Central memory CD8-positive, alpha-beta T cell (primary cell): ENCODE measurements at places on chromosomes 5 and 9.

GRCh38 chr5:126871441-126871840, 94.5 kb downstream of the LMNB1 start:
- no peak for DNase-seq

DNA sequence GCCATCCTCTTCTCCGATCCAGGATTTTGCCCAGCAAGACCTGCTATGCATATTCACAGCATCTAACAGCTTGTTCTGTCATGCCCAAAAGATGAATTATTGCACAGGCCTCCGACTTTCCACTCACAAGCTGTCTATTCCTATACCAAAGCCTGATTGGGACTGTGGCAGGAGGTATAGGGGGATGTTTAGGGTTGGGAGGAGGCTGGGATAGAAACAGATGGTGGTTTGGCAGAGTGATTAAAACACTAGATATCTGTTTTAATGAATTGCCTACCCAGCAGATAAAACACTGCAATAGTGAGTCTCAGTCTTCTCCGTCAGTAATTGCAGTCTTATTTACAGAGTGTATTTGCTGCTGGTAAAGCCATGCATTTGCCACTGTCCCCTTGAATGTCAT, 215.3 kb downstream of the TLR4 start:
- no peak for DNase-seq

DNA sequence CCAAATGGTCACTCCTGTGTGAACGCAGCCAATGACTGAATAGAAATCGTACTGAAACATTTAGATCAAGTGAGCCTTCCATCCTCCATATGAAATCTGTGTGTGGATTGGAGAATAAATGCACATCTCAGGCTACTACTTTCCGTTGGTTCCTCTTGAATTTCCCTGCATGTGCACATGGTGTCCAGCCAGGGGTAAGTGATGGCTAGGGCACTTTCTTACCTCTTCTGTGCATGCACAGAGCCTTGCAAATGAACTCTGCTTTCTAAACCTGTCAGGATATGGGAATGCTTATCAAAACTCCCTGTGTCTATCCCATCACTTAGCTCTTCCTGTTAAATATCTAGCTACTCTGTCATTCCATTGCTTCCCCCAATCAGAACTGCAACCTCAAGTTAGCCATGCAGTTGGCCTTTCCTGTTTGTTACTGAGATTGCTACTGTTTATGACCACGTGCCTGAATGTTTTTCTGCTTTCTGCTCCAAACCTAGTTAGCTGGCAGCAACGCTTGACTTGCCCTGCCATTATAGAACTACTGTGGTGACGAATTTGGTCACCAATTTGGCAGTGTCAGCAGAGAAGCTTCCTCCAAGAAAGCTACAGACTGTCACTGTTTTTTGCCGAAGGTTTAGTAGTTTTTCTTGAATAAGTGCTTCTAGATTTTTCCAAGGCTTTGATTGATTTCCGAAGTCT, 661.6 kb downstream of the LRRC70 start:
- DNase-seq, result no peak

- DNase-seq, result no peak
Measured at GRCh38 chr5:110916381-110917049, 155.0 kb upstream of the TSLP start.

- DNase-seq, result no peak
Measured at GRCh38 chr5:45038366-45038987, 229.7 kb downstream of the MRPS30 start.

DNA sequence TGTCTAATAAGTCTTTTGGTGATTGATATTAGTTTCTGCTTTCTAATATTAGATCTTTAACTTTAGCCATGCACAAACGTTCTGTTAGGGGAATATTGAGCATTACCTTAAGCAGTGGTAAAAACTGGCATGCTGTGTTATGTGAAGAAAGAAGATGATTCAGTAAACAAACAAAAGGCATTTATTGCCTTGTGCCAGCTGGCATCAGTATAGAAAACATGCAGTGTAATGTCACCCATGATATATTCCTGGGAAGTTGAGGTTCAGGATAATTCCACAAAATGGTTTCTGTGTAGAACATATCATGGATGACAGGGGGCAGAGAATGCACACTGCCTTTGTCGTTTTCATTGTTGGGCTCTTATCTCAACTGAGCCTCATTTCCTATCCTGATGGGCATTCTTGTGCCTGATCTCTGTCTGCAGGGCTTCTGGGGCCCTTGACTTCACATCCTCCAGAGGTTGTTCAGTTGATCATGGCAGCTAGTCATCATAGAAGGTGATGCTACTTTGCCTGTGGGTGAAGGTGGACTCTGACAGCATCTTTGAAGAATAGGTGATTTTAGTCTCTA, 24.2 kb downstream of the LRRTM2 start:
- no peak for DNase-seq

GRCh38 chr9:130995086-130996011, 13.6 kb upstream of the LAMC3 start:
- DNase-seq, result no peak

- DNase-seq, result no peak
Measured at GRCh38 chr5:60535198-60535597, 164.8 kb downstream of the DEPDC1B start.

DNA sequence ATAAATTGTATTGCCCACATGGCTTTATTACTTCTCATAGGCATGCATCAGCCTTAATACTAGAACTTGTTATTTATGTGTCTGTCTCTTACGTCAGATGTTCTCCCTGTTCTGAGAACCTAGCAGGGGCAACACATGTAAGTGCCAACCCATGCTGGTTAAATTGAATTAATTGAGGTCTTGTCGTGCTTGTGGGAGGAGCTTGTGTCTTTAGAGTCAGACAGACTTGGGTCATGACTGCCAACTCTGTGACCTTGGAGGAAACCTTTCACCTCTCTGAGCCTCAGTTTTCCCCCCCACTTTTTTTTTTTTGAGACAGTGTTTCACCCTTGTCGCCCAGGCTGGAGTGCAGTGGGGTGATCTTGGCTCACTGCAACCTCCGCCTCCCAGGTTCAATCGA, 2.2 kb upstream of the MEGF9 start:
- DNase-seq, result no peak

DNA sequence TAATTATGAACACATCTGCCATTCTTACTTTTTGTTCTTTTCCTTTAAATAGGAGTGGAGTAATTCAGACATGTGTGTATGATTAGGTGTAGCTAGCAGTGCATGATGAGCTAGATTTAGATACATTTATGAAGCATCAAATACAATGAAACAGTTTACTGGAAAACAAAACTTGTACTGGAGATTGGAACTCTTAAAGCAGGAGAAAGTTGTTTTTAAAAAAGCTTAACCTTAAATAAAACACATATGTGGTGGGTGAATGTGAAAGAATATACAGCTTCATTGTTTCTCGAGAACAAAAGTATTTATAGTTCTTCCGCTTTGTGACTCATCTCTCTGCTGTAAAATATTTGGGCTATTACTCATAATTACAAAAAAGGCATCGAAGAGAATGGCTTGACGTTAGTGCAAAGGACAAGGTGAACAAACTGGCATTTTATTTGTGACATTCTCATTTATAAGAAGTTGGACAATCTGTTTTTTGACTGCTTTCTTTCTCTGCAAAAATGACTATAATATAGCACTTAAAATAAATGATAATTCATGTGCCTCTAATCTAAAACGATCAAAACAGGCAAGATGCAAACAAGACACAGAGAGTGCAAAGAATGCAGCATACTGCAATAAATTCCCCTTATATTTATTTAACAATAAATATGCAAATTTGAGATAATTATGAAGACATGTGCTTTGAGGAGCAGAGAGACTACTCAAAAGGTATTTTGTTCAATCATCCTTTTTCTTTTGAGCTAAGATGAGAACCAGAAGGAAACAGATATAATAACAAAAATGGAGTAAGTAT, 478.8 kb downstream of the CETN3 start:
- no peak for DNase-seq

- no peak for DNase-seq
Measured at GRCh38 chr5:139387611-139388197, 2.0 kb downstream of the MZB1 start.

DNA sequence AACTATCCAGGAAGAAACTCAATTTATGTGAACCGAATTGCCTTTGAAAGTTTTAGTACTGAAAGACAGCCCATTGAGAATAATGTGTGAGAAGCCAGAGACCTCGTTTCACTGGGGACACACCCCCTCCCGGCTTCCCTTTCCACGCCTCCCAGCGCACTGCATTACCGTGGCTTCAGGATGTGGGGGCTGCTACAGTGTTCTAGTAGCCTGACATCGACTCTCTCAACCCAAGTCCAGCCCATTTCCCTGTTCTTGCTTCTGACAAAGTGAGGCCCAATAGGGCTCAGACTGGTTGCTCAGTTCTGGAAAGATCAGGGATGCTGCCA, 3.5 kb downstream of the PAX5 start:
- DNase-seq, result no peak
